Activated T-cell treated with anti-CD3 and anti-CD28 coated beads for 1 hour (primary cell): ENCODE measurements at places on chromosomes 2 and 18.

DNA sequence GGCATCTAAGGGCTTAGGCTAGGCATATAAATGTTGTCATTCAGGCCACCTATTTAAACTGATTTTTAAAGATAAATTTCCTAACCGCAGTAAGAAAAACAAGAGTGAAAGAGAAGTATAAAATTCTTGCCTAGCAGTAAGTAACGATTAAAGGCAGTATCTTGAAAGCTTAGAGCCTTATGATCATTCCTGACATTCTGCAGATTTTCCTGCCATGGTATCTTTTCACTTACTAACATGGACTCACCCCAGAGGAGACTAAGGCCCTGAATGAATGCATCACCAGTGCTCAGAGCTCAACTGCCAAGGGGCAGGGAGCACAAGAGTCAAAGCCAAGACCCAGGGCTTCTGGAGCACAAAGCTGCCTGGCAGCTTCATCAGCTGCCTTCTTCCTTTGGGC, 133.1 kb downstream of the GCA start:
- DNase-seq: no peak

DNA sequence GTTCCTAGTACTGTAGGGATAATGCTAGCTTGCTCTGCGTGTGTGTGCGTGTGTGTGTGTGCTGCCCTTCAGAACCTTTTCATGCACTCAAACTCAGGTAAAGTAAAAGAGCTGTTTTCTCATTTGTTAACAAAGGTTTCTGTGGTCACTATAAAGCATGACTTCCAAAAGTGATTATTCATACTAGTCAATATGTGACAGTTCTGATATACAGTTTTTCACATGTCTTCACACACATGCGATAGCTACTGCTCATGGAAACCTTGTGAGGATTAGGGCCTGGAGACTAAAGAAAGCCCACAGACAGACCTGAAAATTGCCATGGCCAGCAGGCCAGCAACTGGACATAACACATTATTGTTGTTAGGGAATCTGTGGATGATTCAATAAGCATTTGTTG, 56.9 kb upstream of the NEMP2 start:
- no peak for DNase-seq

GRCh38 chr2:178484245-178485041, 4.2 kb downstream of the PLEKHA3 start:
- DNase-seq: no peak

- no peak for DNase-seq
These were observed 189.4 kb downstream of the GPD2 start for GRCh38 chr2:156625360-156626170.

GRCh38 chr2:72923833-72924352, 6.6 kb downstream of the EMX1 start:
- no peak for DNase-seq

DNA sequence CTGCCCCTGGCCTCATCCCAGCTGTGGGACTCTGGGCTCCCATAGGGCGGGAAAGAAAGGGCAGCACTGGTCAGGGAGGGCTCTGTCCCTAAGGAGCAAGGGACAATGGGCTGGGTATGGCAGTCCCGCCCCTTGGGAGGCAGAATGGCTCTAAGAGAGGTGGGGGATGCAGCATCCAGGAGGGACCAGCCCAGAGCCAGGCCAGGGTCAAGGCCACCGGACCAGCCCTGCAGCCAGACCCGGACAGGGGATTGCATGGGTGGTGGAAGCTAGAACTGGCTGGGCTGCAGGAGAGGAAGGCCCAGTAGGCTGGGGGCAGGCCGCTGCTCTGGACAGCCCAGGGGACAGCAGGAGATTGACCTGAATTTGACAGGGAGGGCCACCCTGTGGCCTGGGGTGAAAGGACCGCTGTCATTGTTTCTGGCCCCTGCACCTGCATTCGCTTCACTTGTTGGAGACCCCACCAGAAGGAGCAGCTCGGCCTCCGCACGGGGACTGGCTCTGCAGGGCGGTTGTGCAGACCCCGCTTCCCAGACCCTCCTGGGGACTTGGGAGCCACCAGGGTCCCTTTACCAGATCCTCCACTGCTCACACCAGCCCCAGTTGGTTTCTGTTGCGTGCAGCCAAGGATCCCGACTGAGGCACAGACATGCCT, 14.6 kb downstream of the RAMP1 start:
- DNase-seq: no peak

DNA sequence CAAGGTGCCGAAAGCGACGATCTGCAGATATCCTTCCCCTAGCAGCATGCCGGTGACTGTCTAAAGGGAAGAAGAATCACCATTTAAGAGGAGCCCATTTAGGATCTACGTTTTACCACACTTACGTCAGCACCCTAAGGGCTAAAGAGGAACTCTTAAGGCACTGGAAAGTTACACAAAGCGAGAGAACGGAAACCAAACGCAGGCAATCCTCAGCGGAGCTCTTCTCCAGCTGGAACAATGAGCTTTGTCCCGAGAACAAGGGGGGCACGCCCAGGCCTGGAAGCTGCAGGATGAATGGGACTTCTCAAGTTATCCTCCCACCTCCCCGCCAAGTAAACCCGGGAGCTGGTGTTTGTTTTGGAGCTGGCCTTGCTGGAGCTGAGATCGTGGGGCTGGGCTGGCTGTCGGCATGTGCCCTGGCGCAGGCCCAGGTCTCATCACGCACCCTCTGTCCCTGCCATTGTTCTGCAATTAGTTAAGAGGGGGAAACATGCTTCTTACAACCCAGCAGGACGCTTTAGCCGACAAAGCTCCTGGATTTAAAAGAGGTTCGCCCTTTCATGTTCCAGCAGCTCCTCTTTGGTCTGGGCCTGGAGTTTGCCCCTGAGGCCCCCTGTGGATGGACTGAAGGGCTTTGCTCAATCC, 36.4 kb downstream of the PXDN start:
- no peak for DNase-seq

DNA sequence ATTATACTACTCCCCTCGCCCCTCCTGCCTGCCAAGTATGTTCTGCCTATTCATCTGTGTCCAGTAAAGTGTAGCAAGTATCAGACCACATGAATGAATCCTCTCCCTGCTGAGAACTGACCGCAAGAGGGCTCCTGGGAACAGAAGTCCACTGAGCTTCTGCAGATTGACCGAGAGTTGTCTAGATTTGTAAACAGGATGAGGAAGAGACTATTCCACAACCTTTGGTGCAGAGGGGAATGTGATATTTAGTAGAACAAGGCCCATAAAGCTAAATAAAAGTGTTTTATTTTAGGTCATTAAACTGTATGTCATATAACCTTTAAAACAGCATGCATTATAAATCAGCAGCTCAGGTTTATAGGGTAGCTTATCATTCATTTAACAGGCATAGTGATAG, 377.0 kb downstream of the DCC start:
- no peak for DNase-seq

DNA sequence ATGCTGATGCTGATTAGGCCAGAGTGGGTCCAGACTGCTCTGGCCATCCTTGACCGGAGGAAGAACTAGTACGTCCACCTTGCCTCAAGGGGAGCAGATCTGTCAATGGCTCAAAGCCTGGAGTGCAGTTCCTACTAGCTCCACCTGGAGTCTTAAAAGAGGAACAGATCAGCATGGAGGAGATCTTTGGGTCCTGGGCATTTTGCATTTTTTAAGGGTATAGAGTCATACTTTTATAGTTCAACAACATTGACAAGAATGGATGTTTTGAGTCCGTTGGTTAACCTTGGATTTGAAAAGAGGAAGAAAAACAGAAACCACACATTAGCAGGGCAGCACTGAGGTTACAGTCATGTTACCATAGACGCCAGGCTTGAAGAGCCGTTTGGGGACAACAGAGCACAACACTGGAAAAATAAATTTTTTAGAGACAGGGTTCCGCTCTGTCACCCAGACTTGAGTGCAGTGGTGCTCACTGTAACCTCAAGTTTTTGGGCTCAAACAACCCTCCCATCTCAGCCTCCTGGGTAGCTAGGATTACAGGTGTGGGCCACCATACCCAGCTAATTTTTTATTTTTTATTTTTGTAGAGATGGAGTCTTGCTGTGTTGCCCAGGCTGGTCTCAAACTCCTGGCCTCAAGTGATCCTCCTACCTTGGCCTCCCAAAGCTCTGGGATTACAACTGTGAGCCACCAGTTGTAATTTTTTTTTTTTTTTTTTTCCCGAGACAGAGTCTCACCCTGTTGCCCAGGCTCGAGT, 78.5 kb downstream of the PRKCE start:
- no peak for DNase-seq

DNA sequence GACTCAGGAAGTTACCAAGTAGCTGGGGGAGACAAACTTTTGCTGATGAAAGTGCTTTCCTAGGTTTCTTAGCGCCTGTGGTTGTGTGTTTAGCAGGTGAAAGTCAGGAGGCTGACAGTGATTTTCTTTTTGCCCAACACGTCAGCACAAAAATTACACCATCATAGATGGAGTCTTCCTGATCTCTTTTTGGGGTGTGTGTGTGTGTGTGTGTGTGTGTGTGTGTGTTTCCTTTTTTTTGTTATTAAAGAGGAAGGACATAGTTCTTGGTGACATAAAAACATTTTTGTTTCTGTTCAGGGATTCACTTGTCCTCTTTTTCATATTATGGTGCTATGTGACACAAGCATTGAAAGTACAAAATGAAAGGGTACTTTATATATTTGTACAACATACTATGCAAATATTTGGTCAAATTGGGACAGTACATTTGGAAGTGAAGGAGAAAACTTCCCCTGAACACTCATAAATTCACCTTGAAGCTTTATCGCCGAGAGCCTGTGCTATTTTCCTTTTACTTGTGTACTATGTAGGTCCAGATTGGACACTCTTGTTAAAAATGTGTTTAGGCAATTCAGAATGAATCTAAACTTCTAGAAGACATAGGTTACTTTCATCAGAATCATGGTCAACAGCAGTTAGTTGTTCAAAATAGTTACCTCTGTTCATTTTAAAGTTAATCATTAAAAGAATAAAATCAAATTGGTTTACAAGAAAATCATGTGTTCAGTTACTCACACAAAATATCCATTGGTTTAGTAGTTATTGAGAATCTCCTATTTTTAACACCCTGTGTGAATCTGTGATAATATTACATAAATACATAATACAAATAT, 491.9 kb downstream of the IRS1 start:
- no peak for DNase-seq

GRCh38 chr2:188919824-188920223, 54.3 kb upstream of the COL3A1 start:
- DNase-seq: no peak

GRCh38 chr2:191247381-191248057, 2.3 kb downstream of the MYO1B start:
- no peak for DNase-seq

DNA sequence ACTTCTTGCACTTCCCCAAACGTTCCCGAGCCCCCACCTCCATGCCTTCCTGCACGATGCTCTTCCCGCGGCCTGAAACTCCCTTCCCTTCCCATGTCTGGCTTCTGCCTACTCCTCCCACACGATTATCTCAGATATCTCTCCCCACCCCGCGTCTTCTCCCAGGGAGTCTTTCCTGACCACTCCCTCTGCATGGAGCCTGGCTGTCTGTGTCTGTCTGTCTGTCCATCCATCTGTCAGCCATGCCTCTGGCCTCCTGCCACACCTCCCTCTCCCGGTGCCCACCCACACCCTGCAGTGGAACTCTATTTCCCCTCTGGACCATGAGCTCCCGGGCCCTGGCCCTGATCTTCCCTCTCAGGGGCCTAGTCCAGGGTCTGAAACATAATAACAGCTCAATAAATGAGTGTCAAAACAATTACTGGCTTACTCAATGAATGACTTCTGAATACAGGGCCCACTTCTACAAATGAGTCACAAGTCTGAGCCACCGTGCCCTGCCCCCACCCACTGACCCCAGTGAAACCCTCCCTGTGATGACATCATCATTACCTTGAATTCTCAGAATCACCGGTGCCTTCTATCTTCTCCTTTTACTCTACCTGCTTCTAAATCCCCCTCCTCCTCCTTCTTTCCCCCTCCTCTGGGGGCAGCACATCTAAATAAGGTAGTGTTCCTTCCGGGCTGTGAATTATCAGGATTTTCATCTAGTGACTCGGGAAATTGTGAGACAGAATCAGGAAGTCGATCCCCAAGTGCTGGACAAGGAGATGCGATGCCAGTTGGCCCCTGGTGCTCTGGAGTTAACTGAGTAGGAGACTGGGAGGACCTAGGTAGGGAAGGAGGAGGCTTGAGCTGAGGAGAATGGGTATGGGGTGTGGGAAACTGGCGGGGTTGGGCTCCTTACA, 46.1 kb upstream of the PLB1 start:
- DNase-seq: peak; percentile 16

- no peak for DNase-seq
These were observed 429.9 kb downstream of the NR4A2 start for GRCh38 chr2:155902635-155903034.

DNA sequence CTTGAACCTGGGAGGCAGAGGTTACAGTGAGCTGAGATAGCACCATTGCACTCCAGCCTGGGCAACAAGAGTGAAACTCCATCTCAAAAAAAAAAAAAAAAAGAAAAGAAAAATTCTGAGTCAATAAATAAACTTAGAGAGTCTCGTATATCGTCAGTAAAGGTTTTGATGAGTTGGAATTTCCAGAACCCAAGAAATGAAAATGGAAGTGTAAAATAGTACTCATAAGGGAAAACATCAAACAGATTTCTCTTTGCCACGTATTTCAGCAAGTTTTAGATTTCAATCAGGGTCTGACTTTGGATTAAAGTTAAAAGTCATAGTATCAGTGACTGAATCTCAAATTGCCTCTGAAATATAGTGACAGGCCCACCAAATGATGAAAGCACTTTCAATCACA, 71.4 kb upstream of the SPOPL start:
- no peak for DNase-seq

DNA sequence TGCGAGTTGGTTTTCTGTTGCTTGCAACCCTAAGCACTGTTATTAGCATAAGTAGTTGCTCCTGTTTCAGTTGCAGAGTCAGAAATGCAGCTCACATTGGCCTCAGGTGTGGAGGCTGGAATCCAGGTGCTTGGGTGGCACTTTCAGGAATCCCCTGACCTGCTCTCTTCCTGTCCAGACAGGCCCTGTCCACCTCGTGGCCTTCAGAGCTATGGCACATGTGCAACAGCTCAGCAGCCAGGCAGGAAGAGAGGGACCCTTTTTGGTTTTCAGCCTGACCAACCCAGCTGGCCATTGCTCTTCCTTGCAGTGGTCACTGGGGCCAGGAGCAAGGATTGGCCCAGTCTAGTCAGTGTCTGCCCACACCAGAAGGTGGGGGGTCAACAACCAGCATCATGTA, 12.7 kb downstream of the ACOXL start:
- DNase-seq: no peak

- no peak for DNase-seq
These were observed 228.9 kb downstream of the NEDD4L start for GRCh38 chr18:58272779-58273435.

DNA sequence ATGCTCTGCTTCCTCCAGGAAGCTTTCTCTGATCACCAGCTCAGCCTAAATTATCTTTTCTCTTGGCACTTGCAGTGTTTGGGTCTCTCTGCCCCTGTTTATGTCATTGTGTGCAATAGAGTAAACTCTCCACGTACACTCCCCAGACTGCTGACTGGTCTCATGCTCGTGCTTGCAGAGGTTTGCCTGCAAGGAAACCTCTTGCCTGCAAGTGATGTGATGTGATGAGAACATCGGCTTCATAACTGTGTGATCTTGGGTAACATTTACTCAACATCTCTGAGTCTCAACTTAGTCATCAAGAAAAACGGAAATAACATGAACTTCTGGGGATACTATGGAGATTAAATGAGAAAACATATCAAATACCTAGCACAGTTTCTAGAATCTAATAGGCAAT, 92.3 kb downstream of the BIN1 start:
- no peak for DNase-seq
